Activated CD4-positive, alpha-beta T cell treated with anti-CD3 and anti-CD28 coated beads, Interleukin-2, amount 10 ng/mL, durations not matched to agents 7 days and 5 days (primary cell): ENCODE measurements at places on chromosomes 4 and X. TPM values are rescaled to one million over a fixed set of nuclear protein-coding genes. Genes with fewer than 3 reads are reported as not detected.

SSX3 gene
- total RNA-seq: not detected

DNA sequence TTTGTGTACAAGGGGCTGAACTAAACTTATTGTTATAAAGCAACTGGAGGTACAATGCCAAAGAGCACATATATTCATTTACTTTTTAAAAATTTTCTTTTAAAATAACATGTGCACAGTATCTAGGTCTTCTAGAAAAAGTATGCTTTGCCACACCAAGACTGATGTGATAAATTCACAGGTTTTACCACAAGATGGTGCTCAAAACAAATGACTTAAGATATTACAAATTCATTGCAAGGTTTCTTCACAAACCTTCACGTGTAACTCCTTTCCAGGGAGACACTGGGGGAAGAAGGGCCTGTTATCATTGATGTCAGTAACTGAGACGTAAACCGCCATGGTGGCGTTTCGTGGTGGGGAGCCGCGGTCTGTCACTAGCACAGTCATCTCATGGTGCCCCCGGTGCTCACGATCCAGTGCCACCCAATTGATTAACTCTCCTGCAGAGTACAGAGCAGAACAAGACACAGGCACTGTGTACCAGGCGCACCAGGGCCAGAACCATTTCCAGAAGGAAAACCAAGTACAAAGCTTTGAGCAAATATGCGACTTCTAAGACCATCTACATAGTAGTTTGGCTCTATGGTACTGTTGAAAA is 162.2 kb downstream of the DCHS2 start:
- no peak overlapping the region for H3K4me3 ChIP-seq
- DNase-seq: no peak
- peaks cover 13% of the 10 kb centered on the region for H3K4me1 ChIP-seq
- no peak overlapping the region for H3K27ac ChIP-seq

TCEAL6 gene
- total RNA-seq: not detected

GRCh38 chrX:3807906-3808305 is 94.5 kb upstream of the PRKX start:
- H3K27me3 ChIP-seq: peaks cover 28% of the 10 kb centered on the region
- DNase-seq: no peak
- peaks cover 17% of the 10 kb centered on the region for H3K4me1 ChIP-seq
- H3K36me3 ChIP-seq: no peaks in the 10 kb centered on the region

HAND2 gene
- total RNA-seq: not detected

- no peak overlapping the region for H3K4me3 ChIP-seq
- H3K27me3 ChIP-seq: no peaks in the 10 kb centered on the region
- no peak overlapping the region for H3K27ac ChIP-seq
- no peaks in the 10 kb centered on the region for H3K4me1 ChIP-seq
- no peaks in the 10 kb centered on the region for H3K36me3 ChIP-seq
- DNase-seq: no peak
Measured at GRCh38 chr4:136337216-136337615, 1195.1 kb downstream of the PCDH18 start.

GPR34 gene
- total RNA-seq: 0.17 TPM

- H3K27ac ChIP-seq: no peak overlapping the region
- H3K4me1 ChIP-seq: no peaks in the 10 kb centered on the region
- no peak overlapping the region for H3K4me3 ChIP-seq
- DNase-seq: no peak
- H3K27me3 ChIP-seq: peaks cover 8% of the 10 kb centered on the region
Measured at GRCh38 chr4:112938461-112939058, 110.9 kb upstream of the ANK2 start.

- no peak for DNase-seq
- no peaks in the 10 kb centered on the region for H3K4me1 ChIP-seq
- H3K27me3 ChIP-seq: peaks cover 3% of the 10 kb centered on the region
- no peak overlapping the region for H3K27ac ChIP-seq
Measured at GRCh38 chr4:99655308-99656081, 2.1 kb downstream of the C4orf54 start.

DNA sequence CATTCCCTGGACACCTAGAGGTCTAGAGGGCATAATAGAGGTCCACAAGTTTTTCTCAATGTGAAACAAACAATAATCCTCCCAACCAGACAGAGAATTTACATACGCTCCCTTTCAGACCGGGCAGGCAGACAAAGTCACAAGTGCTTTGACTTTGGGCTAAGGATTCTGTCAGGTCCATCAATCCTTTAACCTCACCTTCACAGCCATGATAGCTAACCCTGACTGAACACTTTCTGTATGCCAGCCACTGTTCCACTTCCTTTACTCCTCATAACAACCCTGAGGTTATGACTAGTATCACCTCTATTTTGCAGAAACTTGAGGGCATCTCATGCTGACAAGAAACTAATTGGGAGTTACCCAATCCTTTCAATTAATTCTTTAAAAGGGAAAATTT is 118.8 kb upstream of the AFF2 start:
- H3K4me1 ChIP-seq: peaks cover 30% of the 10 kb centered on the region
- peak overlapping the region; percentile 69 for H3K4me3 ChIP-seq
- peak; percentile 7 for DNase-seq
- H3K27ac ChIP-seq: peak overlapping the region; percentile 95
- H3K36me3 ChIP-seq: peaks cover 6% of the 10 kb centered on the region

DNA sequence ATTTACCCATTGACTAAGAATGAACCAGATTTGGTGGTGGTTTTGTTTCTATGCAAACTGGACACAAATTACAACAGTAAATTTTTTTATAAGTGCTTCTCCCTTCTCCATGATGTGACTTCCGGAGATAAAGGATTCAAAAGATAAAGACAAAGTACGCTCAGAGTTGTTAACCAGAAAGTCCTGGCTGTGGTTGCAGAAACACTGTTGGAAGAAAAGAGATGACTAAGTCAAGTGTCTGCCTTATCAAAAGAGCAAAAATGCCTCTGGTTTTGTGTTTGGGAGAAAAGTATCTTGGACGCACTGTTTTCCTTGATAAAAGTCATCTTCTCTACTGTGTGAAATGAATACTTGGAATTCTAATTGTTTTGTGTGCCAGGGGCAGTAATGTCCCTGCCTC is 213.4 kb downstream of the GC start:
- no peak overlapping the region for H3K27ac ChIP-seq
- H3K4me3 ChIP-seq: no peak overlapping the region
- DNase-seq: no peak
- no peaks in the 10 kb centered on the region for H3K36me3 ChIP-seq
- no peaks in the 10 kb centered on the region for H3K27me3 ChIP-seq

DNA sequence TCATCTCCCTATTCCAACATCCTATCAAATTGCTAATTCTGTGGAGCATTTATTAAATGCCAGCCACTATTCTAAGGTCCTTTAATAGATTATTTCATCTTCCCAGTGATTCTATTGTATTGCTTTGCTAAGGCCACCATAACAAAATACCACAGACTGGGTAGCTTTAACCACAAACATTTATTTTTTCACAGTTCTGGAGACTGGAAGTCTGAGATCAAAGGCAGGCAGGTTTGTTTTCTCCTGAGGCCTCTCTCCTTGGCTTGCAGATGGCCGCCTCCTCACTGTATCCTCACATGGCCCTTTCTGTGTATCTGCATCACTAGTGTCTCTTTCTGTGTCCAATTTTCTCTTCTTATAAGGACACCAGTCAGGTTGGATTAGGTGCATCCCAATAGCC is 64.5 kb downstream of the CPE start:
- no peak for DNase-seq
- H3K4me3 ChIP-seq: no peak overlapping the region
- H3K27me3 ChIP-seq: peaks cover 4% of the 10 kb centered on the region
- no peaks in the 10 kb centered on the region for H3K36me3 ChIP-seq
- no peak overlapping the region for H3K27ac ChIP-seq

GRCh38 chr4:48570646-48571220 is 80.7 kb downstream of the ZAR1 start:
- no peaks in the 10 kb centered on the region for H3K27me3 ChIP-seq
- no peak overlapping the region for H3K4me3 ChIP-seq
- H3K4me1 ChIP-seq: no peaks in the 10 kb centered on the region
- H3K27ac ChIP-seq: no peak overlapping the region

ZNF630 gene
- 0.52 TPM for total RNA-seq

DNA sequence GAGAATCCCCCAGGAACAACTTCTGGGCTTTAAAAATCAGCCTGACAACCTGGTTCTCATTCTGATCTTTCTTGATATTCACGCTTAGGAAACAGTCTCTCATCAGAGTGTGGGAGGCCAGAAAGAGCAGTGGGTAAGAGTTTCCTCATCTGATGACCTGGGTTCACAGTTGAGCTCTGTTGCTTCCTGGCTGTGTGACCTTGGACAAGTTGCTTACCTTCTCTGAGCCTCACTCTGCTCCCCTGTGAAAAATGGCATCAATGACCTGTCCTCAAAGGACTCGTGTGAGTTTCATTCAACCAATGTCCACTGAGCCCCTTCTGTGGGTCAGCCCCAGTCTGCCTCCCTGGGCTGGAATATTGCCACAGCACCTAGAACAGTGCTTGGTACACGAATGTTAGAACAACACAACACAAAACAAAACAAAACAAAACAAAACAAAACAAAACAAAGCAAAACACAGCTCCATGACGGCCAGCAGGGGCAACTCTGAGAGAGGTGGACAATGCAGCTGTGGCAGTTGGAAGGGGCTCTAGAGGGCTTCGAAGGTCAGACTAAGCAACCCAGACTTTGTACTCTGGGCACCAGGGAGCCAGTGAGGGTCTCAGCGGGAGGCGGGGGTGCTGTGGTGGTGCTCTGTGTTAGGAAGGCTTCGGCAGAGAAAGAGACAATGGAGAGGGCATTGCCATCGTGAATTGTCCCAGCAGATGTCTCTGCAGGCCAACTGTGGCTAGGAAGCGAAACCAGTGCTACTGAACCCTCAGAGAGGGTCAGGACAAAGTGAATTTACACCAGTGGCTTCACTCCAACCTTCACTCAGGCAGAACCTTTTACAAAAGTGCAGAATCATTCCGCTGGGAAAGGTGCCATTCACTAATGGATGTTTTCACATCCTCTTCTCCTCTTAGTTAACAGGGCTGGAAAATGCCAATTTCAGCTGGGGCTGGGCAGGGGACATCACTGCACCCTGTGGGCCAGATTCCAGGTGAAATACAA is 14.3 kb upstream of the C4orf50 start:
- no peaks in the 10 kb centered on the region for H3K27me3 ChIP-seq
- H3K36me3 ChIP-seq: no peaks in the 10 kb centered on the region
- H3K4me3 ChIP-seq: no peak overlapping the region
- no peak overlapping the region for H3K27ac ChIP-seq

DNA sequence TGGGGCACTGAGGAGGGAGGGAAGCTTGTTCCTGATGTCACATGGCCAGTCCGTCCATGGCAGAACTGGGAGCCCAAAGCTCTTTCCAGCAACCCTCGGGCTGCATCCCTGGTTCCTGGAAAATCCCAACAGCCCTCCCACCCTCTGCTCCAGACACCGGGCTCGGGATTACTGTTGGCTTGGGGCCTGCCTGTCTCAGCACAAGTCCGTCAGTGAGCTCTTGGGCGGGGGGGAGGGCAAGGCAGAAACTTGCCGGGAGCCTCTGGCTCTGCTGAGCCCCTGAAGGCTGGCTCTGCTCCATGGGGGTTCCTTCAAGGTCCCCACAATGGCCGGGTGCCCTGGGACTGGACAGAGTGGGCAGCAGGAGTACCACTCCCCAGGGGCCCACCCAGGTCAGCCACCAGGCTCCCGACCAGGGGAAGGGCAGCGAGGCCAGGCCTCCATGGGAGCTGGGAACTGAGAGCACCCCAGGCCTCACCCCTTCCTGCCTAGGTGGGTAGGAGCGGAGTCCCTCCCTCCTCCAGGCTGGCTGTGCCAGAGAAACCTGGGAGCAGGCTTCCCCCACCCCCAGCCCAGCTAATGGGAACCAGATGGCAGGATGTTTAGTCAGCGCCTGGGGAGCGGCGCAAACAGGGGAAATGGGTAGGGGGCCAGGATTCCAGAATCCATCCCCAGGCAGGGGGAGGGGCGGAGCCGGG is 6.4 kb upstream of the HAUS7 start:
- no peaks in the 10 kb centered on the region for H3K36me3 ChIP-seq
- peaks cover 6% of the 10 kb centered on the region for H3K27me3 ChIP-seq
- no peak for DNase-seq
- H3K4me3 ChIP-seq: no peak overlapping the region

GRCh38 chr4:182758273-182758672 is 158.9 kb downstream of the DCTD start:
- no peak overlapping the region for H3K27ac ChIP-seq
- H3K4me1 ChIP-seq: no peaks in the 10 kb centered on the region
- no peak overlapping the region for H3K4me3 ChIP-seq
- no peak for DNase-seq
- H3K27me3 ChIP-seq: no peaks in the 10 kb centered on the region

RBMX2 gene
- 26.8 TPM for total RNA-seq

DNA sequence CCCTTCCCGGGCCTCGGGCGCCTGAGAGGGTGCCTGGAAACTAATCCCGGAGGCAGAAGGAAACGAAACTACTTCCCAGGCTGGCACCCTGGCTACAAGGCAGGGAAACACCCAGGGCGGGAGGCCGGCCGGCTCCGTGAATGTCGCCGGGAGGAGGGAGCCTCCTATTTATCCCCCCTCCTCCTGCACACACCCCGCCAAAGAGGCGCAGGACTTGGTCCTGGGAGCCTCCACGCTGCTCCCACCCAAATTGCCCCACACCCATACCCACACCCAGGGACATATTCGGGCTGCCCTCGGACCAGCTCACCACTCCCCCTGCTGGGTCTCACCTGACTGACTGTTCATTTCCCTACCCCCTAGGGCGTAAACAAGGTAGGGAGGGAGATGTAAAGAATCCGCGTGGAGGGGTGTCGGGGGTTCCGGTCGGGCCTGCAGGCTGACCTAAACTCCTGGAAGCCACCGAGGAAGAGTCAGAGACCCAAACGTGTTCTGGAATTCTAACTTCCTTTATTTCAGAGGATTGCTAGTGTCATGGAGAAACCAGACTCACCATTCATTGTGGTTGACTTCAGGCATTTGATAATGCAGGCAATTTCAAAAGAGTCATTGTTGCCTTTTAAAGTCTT is at the start of gene BTC:
BTC (minus strand) TSS at position 142 of the 629 bp plus-strand sequence. CDS start 198 bp downstream, outside the sequence.
- H3K4me1 ChIP-seq: peaks cover 2% of the 10 kb centered on the region
- DNase-seq: no peak
- H3K27me3 ChIP-seq: peaks cover 52% of the 10 kb centered on the region

- no peaks in the 10 kb centered on the region for H3K36me3 ChIP-seq
- no peak overlapping the region for H3K4me3 ChIP-seq
- no peak for DNase-seq
- H3K4me1 ChIP-seq: no peaks in the 10 kb centered on the region
Measured at GRCh38 chrX:133306316-133306715, 88.2 kb upstream of the TFDP3 start.

MAML3 gene
- 2.0 TPM for total RNA-seq

PAGE4 gene
- not detected for total RNA-seq

TRPC5OS gene
- total RNA-seq: not detected

- no peak overlapping the region for H3K27ac ChIP-seq
- H3K4me1 ChIP-seq: peaks cover 13% of the 10 kb centered on the region
- DNase-seq: no peak
- no peak overlapping the region for H3K4me3 ChIP-seq
- no peaks in the 10 kb centered on the region for H3K36me3 ChIP-seq
Measured at GRCh38 chrX:48787505-48788443, 1.4 kb downstream of the GATA1 start.

DNA sequence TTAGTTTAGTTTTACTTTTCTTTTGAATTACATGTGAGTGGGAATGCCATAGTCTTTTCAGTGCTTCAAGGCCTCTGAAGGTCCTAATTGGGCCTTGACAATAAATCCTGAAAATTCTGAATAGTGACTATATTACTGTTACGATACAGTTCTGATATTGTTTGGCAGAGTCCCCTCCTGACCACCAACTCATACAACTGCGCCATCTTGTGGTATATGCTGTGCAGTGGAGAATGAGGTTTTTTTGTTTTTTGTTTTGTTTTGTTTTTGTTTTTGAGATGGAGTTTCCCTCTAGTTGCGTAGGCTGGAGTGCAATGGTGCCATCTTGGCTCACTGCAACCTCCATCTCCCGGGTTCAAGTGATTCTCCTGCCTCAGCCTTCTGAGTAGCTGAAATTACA is 56.6 kb upstream of the CHRDL1 start:
- no peaks in the 10 kb centered on the region for H3K27me3 ChIP-seq
- no peak overlapping the region for H3K4me3 ChIP-seq
- no peaks in the 10 kb centered on the region for H3K36me3 ChIP-seq
- H3K27ac ChIP-seq: no peak overlapping the region
- H3K4me1 ChIP-seq: no peaks in the 10 kb centered on the region
